ENCODE measurements at places on chromosomes 7 and 10.

DNA sequence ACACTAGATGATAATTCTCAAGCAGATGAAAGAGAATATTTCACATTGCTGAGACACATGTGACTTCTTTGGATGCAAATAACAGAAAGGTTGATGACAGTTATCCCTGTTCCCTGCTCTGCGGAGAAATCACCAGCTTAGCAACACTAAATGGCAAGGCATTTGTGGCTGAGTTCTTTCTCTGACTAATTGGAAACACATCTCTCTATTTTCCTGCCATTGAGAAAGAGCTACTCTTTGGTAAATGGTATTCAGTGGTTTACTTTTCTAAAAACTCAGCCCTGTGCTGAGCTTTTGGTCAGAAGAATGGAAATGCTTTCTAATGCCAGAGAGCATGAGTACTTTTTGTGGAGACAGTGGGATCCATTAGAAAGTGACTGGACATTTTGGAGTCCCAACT, 771.4 kb downstream of the LRMDA start:
- no peak for DNase-seq

DNA sequence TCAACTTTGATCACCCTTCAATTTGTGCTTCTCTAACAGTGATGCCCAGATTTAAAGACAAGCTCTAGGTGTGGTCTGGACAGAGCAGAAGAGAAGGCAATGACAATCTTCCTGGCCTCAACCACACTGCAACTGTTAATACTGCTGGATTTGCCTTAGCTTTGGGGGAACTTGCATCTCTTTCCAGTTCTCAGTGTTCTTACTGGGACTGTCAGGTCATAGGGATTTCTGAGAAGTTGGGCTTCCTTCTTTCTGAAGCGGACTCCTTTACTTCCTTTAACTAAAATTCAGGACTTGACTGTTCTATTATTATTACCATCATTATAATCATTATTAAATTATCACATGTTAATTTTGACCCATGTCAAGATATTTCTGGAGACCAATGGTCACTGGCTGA, 80.8 kb downstream of the OSBPL3 start:
- DNase-seq, result no peak

DNA sequence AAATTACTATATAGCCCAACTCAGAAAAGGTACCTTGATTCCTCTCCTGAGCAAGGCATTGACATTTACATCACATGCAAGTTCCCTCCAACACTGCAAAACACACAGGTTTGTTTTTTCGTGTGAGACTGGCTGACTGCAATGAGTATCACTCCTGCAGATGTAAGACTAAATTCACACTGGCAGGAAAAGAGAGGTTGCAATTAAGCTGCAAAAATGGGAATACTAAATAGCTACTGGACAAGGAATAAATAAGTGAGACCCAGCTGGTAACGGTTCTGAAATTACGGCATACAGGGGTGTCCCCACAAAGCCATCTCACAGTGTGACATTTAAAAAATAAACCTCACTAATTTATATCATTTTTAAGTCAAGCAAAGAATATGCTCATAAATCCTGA, 97.3 kb downstream of the PIP4K2A start:
- no peak for DNase-seq

DNA sequence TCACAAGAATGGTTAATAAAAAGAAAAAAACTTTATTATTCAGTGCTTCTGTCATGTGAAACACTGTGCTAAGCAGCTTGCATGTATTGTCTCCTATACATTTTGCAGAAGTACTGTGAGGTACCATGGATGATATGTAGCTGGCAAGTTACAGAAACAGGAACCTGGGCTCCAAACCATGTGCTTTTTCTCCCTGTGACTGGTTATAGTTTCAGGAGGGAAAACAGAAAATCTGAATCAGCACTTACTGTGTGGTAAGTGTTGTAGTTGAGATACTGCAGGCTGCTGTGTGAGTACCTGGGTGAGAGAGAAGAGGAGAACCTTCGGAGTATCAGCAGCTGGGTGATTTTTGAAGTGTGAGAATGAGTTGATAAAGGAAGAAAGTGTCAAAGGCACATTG, 285.0 kb downstream of the SUGCT start:
- no peak for DNase-seq

- no peak for DNase-seq
Measured at GRCh38 chr10:9075420-9075819, 1020.9 kb downstream of the GATA3 start.

DNA sequence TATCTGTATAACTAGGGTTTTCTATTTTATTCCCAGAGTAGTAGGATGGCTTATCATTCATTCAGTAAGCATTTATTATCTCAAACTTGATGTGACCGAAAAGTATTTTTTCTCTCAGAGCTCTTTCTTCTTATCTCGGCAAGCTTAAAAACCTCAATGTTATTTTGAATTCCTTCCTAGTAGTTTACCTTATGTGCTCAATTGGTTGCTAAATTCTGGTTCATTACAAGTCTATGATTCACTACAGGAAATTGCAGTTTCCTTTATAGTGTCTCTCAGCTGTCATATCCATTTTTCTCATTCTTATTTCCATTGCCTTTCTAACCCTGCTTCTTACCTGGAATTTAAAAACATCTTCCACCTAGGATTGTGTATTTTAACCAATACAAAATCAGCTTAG, 12.6 kb upstream of the ICA1 start:
- no peak for DNase-seq

- DNase-seq, result no peak
Measured at GRCh38 chr10:124044143-124044862, 49.1 kb downstream of the CHST15 start.

DNA sequence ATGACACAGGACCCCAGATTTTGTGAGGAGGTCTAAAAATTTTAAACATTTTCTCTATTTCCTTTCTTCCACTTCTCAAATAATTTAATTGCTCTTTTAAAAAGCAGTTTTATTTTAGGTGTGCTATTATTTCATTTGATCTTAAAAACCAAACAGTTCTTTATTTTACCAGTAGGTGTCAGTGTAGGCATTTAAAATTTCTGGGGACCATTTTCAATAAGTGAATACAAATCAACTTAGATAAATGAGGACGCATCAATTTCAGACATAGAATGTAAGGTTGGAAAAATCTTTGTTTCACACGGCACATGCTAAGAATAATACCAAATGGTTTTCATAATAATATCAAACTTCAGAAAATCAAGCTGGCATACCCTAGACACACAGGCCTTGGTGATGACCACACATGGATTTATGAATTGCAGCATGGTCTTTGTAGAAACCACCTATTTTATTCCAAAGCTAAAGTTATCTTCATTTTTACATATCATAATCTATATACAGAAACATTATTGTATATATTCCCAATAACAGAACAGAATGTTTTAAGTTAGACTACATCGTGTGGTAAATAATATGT, 127.6 kb upstream of the SLC26A5 start:
- no peak for DNase-seq

- DNase-seq, result no peak
Measured at GRCh38 chr7:76133164-76133775, 68.4 kb upstream of the SRRM3 start.

DNA sequence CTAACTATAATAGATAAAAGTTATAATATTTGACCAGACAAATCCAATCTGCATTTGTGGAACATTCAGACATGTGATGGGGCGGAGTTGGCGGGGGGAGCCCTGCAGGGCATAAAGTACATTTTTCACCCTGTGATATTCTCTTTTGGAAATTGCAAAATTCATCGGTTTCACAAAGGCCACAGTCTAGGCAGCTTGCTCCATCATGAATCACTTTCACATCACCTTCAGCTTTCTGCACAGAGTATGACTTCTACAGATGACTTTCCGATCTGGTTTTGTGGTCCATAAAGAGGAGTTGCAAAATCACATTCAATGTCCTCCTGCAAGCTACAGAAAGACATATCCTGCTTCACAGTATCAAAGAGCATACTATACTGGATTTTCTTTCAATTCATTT, 51.4 kb upstream of the APBB1IP start:
- no peak for DNase-seq

- no peak for DNase-seq
Measured at GRCh38 chr10:69709366-69709941, 79.4 kb downstream of the FAM241B start.

DNA sequence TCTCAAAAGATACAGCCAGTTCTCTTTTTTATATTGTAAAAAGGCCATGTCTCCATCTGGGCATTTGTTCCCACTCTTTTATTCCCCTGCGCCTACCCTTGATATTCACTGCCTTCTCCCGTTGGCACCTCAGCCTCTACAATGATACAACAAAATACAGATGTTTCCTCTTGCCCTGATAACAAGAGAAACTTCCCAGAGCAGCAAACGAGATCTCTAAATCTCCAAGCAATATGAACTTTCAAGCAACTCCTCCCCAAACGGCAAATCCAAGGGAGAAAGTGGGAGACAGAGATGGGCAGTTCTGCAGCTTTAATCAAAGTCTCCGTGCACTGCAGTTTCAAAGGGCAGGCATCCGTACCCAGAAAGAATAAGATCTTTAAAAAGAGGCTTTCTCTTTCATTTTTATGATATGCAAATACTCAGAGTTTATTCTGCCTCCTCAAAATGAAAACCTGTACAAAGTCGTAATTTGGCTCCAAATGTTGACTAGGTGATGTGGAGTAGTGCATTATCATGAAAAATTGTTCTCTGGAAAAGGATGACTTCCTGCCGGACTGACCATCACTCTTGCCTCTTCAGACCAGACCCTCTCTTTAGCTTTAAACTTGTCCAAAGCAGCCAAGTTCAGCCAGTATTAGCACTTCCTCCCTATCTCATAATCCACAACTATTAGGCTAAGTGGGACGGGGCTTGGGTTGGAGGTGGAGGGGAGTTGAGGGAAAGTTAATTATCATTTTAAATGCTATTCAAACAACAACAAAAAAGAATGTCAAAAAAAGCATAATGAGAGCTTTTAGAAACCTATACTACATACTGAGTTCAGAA, 682 bp downstream of the HGF start:
- no peak for DNase-seq

- DNase-seq, result no peak
Measured at GRCh38 chr10:30083934-30084333, 24.5 kb upstream of the JCAD start.

GRCh38 chr7:467856-468545, 51.6 kb downstream of the PDGFA start:
- DNase-seq, result no peak

DNA sequence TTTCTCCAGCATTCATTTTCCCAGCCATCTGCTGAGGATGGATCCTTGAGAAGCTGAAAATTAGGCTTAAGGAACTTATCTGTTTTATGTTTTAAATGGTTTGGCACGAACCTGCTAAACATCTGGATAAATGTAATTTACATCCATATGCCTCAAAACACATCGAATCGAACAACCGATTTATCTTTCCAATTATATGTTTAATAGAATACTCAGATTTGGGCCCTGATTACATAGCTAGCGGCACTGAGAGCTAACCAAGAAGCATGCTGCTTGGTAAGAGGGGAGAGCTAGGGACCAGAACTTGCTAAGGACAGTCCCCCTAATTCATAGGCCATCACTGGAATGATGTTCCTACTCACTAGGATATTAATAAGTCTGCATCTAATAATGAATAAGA, 144.4 kb downstream of the BUB3 start:
- no peak for DNase-seq

DNA sequence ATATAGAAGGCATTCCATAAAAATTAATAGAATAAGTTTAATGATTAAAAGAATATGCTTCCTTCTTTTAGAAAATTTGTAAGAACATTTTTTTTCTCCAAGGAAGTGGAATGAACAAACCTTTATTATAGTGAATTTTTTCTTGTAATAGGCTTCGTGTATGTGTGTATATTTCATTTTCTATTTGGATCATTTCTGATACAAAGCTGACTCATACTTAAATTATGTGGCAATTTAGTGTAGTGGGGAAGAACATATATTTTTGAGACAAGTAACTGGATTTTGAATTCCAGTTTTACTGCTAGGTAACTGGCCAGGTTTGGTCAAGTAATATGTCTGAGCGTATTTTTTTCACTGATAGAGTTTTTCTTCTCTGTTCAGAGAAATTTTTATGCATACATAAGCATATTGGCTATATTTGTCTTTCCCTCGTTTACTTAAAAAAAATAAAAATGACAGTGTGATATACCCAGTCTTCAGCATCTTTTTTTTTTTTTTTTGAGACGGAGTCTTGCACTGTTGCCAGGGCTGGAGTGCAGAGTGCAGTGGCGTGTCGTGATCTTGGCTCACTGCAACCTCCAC, 50.8 kb downstream of the CDK13 start:
- no peak for DNase-seq

- no peak for DNase-seq
Measured at GRCh38 chr10:75980419-75981002, 549.1 kb downstream of the LRMDA start.

DNA sequence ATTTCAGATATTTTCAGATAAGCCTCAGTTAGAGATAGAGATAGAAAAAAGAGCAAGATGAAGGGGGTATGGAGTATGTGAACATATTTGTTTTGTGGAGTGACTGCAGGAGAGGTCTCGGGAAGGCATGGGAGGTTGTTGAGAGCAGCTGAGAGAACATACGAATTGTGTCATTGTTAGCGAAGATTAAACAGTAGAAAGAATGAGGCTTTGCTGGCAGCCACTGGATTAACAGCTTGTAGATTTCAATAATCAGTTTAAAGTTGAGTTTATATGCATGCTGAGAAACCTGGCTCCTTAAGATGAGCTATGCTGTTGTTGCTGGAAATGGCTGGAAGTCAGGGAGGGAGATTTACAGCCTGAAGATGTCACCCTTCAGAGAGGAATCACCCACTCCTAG, 100.9 kb upstream of the SORCS3 start:
- no peak for DNase-seq

DNA sequence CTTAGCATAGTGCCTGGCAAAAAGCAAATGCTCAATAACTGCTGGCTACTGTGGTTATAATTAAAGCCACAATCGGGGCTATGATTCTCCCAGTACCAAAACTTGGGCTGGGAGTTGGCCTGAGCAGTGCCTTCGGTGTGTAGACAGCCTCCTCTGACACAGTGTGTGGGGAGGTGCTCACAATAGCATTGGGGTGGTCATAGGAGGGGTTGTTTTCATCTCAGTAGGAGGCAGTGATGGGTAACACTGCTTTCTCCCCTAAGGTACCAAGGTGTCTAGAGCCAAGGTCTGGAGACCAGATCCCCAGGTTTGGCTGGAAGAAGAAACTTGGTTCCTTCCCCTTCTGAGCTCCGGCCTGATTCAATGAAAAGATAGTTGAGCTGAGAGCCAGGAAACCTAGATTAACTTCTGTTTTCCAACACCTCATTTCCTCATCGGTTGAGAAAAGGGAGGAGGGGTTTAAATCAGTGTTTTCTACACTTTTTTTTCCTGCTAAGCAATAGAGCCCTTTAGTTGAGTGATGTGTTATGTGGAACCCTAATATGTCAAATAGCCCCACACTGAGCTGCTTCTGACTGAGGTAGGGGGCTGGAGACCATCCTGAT, 68.2 kb downstream of the LRMDA start:
- DNase-seq, result no peak
